Activated CD4-positive, CD25-positive, alpha-beta regulatory T cell treated with anti-CD3 and anti-CD28 coated beads, Interleukin-2, amount 50 U/mL, for 16 hours (primary cell): ENCODE measurements at places on chromosomes 6 and 20.

- DNase-seq, result no peak
These were observed 373.9 kb upstream of the ID4 start for GRCh38 chr6:19463250-19463649.

DNA sequence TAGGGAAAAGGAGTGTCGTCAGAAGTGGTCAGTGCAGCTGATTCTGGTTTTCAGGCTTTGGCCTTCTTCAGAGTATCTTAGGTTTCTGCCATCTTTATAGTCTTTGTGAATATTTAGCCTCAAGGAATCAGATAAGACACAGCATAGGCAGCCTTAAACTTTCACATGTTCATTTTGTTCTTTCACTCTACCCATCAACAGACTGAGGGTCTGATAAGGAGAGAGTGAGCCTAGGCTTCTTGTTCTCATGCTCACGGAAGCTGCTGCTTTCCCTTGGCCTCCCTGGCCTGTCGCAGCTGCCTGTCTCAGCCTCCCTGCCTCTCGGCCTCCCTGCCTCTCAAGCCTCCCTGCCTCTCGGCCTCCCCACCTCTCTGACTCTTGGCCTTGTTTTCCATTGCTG lies 20.1 kb downstream of the RTF2 start:
- DNase-seq, result no peak

DNA sequence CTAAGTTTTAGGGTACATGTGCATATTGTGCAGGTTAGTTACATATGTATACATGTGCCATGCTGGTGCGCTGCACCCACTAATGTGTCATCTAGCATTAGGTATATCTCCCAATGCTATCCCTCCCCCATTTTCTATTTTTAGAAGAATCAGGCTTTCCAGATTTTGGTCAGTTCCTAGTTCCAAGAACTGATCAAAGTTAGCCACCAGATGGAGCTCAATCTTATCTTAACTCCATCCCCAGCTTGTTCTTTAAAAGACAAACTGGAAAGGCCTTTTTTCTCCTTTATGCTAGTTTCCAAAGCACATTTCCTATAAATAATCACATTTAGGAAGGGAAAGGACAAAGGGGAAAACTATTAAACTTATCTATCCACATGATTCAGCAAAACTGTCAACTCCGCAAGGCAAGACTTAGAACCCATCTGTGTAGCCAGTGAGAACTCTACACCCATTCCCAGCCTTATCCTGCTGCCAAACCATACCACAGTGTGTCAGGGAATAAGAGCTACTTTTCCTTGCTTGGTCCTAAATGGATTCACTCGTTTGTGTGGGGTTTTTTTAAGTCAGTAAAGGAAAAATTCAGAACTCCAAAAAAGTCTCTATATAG lies 22.8 kb upstream of the KHDC1 start:
- DNase-seq, result no peak

DNA sequence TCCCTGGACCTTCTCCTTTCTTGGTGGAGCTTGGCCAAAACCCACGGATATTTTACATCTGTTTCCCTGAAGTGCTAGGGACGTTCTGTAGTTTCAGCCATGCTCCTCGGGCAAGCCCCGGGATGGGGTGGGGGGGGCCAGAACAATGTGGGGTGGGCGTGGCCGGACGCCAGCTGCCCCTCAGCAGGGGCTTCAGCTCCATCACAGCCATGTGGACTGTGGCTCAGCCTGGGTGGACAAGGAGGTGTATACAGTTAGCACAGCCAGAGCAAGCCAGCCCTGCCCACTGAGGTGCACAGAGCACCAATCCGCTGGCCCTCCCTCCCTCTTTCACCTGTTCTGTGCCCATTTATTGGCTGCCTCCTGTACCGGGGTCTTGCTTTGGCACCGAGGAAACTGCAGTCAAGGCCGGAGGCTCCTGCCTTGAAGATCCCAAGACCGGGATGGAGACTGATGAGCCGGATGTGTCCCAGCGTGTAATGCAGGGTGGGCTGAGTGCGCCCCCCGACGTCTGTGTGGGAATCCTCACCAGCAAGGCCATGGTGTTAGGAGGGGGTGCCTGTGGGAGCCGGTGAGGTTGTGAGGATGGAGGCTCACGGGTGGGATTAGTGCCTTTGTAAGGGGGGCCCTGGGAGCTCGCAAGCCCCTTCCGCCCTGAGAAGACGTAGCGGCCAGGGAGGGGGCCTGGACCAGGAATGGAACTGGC lies 28.0 kb downstream of the FRMD1 start:
- DNase-seq, result no peak

DNA sequence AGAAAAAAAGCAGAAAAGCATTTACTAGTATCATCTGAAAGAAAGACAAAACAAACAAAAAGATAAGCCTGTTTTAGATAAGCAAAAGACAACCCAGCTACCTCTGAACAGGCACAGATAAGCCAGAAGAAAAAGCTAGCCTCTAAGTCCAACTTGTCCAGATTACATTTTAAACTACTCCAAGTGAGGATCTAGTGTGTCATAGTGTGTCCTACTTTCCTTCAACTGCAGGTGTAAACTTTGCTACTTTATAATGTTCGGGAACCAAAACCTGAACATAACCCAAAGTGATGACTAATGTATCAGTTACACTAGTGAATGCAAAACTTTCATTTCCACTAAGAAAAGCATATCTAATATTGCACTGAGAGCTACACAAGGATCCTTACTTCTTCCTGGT lies 19.5 kb downstream of the ADNP start:
- no peak for DNase-seq

GRCh38 chr6:51139950-51140385 lies 321.3 kb downstream of the TFAP2B start:
- DNase-seq, result no peak

- DNase-seq, result no peak
These were observed 279.2 kb downstream of the PTPRK start for GRCh38 chr6:128241216-128241615.

DNA sequence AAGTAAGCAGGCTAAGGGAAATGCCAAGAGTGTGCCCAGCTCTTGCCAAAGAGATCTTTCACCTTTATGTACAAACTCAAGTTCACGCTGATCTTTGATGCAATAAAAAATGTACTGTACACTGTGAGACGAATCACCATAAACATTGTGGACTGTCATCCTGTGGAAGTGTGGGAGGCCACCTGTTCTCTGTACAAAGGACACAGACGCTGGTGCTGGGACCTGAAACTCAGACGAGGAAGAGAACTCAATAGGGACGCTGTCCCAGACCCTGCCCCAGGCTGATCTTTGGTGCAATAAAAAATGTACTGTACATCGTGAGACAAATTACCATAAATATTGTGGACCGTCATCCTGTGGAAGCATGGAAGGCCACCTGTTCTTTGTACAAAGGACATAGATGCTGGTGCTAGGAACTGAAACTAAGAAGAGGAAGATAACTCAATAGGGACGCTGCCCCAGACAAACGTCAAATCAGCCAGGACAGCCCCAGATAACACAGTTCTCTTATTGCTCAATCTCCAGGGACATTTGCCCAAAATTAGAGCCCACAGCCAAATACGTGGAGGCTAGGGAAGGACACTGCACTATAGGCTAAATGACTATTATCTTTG lies 312.7 kb upstream of the SGK1 start:
- DNase-seq, result no peak

DNA sequence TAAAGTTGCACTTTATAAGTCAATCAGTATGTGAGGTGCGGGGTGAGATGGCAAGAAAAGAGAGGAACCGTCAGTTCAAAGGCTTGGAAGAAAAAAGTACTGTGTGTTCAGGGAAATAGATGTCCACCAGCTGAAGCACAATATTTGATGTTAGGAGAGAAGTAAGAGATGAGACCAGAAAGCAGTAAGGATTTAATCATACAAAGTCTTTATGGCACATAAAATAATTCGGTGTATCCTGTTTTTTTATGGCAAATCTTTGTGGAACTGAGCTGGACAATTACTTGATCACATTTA lies 197.2 kb downstream of the FAXC start:
- DNase-seq, result no peak

DNA sequence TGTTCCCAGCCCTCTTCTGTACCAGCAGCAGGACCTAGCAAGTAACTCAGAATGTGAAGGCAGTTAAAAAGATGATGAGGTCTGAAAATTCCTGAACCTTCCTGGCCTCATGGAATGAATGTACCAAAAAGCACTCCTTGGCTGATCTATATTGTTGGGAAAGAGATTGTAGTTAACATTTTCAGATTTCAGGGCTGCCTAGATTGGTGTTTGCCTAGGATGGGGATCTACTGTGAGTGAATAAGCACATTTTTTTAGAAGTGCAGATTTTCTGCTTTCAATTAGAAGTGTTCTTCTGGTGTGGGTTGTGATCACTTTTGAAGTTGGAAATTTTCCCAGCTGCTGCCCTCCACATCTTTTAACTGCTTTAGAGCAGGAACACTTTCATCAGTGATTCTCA lies 6.2 kb downstream of the MYLIP start:
- no peak for DNase-seq

- DNase-seq, result no peak
These were observed 17.2 kb upstream of the HCK start for GRCh38 chr20:32034581-32035425.

DNA sequence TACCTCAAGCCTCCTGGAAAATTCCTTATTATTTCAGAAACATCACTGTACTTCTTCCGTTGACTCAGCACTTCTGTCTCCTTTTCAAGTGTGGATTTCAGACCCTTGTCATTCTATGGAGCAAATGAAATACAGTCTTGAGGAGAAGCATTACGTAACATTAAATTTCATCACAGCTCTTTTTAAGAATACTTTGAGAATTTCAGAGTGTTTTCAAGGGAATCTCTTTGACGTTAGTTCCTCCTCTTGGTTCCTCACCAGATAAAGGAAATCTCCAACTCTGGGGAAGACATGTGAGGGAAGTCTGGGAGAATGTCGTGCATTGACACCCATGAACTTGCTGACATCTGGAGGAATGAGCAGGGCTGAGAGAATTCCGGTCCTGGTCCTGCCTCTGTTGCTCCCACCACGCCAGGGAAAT lies 32.3 kb downstream of the UST start:
- DNase-seq, result no peak

- no peak for DNase-seq
These were observed 171.3 kb downstream of the CD24 start for GRCh38 chr6:106803188-106803587.

- no peak for DNase-seq
These were observed 12.5 kb downstream of the CDC5L start for GRCh38 chr6:44399991-44400390.

- no peak for DNase-seq
These were observed 53.3 kb upstream of the KLHL31 start for GRCh38 chr6:53718597-53719460.

- DNase-seq, result no peak
These were observed 537 bp downstream of the TCP1 start for GRCh38 chr6:159788753-159789376.

DNA sequence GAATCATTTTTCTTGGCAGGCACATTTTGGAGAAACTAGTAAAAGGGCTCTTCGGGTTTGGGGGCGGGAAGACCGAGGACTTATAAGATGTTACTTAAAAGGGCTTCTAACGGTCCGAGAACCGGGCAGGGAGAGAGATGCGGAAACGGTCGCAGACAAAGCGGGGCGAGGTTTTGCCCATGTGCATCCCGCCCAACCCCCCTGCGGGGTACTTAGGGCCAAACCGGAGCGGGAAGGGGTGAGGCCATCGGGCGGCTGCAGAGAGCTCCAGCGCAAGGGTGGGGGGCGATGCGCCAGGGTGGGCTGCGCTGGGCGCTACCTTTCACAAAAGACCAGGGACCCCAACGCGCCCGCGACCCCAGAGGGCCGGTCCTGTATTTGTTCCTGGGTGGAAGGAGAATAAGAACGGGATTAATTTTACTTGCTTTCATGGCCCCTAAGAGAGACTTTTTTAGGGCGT lies 616 bp downstream of the TUBB start:
- no peak for DNase-seq

- no peak for DNase-seq
These were observed 3.9 kb downstream of the EPM2A start for GRCh38 chr6:145731447-145731846.

DNA sequence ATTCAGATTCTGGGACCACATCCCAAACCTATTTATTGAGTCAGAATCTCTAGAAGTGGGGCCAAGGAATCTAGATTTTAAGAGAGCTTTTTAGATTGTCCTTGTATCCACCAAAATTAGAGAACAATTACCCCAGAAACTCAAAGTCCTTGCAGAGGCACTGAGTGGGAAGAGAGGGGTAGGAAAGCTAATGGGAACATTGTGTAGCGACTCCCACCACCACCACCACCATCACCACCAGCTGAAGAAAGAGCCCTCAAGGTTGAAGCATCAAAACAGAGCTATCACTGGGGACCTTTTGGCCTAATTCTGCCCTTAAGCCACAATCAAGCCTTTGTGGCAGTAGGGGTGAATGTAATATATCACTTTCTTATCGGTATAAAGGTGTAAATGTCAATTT lies 39.0 kb upstream of the SLC32A1 start:
- DNase-seq, result no peak

DNA sequence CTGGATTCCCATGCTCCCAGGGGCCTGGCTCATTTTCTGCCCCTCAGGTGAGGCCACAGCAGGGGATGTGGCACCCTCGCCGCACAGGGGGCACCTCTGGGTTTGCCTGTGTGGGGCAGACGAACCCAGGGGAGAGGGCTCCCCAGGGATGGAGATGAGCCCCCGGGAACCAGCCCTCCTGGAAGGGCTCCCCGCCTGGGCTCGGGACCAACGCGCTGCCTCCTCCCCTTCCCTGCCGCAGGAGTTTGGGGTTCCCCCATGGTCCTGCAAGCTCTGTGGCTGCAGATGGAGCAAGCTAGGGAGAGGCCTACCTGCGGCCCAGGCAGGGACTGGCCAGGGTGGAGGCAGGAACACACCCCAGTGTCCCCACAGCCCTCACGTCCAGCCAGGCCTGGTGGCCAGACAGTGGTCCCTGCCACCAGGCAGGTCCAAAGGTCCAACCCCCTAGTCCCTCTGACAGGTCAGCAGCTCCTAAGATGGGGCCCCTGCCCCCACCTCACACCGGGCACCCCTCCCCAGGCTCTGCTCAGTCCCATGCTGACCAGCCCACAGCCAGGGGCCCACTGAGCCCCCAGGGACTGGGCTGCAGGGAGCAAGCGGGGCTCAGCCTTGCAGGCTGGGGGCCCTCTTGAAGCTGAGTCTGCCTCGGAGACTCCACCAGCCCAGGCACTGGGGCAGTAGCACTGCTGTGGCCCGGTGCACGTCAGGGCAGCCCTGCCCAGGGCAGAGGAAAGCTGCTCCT lies 13.7 kb downstream of the LAMA5 start:
- DNase-seq, result no peak

DNA sequence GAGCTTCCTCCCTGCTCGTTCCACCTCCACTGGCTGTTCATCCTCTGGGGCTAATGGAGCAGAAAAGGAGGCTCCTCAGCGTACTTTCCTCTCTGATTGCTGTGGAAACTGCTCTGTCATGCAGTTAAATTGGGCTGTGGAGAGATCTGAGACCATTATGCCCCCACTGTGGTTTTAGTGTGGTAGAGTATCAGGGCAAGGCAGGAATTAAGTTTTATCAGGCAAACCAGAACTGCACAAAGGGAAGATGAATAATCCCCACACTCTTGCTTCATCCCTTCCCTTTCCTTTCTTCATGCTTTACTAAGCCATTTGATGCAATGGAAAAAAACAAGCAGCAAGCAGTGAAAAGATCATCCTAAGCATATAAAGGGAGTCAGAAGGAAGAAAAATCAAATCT lies 11.9 kb upstream of the ME1 start:
- DNase-seq, result no peak

GRCh38 chr6:13409991-13410390 lies 77.4 kb downstream of the GFOD1 start:
- DNase-seq, result no peak
